HL-60 (cell line): ENCODE measurements at places on chromosomes 2 and 18.
A peak's percentile ranks its signal among the peaks of the same experiment; 100 is the strongest.

DNA sequence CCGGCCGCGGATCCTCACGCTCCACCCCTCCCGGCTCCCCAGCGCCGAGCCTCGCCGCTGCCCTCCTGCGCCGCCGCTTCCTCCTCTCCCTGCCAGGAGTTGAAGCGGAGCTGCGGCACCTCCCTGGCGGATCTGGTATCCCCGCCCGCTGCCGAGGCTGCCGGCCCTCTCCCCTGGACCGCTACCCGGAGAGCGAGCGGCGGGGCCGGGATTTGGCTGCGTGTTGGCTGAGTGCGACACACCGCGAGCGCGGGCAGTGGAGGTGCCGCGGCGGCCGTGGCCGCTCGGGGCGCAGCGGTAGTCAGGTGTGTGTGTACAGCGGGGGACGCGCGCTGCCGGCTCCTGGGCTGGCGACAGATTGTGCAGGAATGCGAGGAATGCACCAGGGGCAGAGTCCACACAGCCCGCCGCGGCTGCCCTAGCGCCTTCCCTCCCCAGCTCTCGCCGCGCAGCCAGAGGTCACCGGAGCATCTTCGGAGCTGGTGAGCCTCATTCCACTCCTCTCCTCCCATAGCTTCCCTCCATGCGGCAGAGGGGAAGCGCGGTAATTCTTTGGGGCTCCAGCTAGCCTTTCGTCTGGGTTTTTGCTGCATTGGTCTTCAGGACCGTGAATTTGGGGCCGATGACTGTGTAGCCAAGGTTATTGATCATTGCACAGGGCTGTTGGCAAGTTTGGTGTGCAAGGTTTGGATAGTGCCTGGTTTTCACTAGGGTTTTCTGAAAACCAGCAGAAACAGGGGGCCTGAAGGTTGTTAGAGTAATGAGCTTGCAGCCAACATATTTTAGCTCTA is 1.3 kb downstream of the PKP4 start:
- peak; percentile 54 for DNase-seq

DNA sequence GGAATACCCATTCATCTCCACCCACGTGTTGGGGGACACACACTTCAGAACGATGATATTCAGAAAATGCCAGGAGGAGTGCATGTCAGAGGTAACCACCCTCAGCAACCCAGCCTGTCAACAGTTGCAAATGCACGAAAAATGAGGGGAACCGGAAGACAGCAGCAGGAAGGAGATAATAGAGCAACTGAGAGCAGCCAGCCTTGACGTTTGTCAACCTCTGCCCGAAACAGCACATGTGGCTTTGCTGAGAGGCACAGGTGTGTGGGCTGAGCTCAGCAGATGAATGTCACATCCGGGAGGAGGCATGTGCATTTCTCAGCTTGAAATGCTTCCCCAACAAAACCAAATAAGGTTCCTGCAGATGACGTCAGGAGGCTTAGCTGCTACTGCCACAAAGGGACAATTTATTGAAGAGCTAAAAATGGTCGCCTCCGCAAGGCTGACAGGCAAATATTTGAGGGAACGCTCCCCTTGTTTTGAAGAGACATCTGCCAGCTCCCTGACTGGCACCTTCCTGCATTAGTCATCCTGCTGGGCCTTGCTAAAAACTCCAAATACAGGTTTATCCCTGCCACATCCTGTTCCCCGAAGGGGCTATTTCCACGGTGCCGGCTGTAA is 419.0 kb downstream of the NBAS start:
- peak; percentile 49 for DNase-seq

DNA sequence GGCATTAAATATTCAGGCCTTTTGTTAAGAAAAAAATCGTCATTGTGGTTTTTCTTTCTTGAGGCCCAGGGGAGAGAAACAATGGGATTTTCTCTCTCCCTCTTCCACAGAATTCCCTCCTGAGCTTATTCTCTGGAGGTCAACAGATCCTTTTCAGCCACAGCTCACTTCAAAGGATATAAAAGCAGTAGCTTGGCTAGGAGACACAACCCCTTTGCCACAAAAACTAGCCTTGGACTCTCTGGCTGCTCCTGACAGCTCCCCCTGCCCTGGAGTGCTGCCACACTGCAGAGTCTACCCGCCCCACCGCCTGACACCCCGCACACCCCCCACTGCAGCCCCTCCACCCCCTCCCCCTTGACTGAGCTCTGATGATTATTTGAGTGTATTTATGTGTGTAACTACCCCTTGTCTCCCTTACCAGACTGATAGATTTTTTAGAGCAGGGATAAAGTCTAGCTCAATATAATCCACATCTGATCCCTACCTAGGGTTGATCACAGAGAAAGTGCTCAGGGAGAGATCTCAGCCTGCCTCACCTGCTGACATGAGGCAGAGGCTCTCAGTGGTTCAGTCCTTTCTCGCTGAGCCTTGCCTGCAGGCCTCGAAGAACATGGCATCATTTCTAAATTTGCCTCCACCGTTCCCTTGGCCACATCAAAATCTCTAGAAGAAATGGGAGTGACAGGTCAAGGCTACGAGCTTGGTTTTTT is 132.2 kb upstream of the SP5 start:
- DNase-seq: no peak

DNA sequence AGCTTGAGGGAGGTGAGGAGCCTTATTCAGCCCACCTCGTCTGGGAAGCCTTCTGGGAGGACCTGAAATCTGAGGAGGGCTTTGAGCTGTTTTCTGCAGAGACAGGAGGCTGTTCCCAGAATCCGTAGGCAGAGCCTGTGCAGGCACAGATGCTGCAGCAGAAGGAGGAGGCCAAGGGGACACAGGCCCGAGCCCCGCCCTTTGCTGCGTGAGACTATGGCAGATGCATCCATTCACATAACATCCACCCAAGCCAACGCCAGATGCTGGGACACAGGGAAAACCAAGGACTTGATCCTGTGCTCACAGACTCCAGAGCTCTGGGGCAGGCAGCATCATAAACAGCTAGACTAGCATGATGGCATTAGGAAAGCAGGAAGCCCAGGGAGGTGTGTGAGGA is 98.2 kb downstream of the KCNF1 start:
- DNase-seq: no peak

GRCh38 chr2:53234548-53234903 is 533.1 kb upstream of the CHAC2 start:
- peak; percentile 8 for DNase-seq

DNA sequence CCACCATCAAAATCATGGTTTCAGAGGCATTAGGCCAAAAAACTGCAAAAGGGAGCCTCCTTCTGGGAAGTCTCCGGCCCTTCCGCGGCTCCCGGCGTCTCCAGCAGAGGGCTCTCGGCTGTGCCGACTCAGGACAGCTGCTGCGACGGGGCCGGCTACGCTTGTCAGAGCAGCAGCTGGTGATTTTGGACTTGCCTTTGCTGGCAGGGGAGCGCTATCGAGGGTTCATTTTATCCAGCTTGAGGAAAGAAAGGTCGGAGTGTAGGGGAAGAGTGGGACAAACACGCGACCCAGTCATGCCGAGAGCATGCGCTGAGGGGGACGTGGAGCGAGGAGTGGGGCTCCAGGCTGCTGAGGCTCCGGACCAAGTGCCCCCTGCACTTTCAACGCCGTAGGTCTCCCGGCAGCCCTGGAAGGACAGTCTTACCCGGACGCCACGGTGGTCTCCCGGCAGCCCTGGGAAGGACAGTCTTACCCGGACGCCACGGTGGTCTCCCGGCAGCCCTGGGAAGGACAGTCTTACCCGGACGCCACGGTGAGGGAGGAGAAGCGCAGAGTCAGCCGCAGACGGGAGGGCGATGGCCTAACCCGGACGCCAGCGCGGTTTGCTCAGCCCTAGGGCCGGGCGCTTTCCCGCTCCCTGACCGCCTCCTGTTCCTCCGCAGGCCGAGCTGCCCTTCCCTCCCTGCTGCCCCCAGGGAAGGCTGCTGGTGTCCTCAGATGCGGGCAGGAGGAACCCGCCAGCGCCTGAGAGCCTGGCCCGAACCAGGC is 21.7 kb downstream of the DDX18 start:
- no peak for DNase-seq

DNA sequence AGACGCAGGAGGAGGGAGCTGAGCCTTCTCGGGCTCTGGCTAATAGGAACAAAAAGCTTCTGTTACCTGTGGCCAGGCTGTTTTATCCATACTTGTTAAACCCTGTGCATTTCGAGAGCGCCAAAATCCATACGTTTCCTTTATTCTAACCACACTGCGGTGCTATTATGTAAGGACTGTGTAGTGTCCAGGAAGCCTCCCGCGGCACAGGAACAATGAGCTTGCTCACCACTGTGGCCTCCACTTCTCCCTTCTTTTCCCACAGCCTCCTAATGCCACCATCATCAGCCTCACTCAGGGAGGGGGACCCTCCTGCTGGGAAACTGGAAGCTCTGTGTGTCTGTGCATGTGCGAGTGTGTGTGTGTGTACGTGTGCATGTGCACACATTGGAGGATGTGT is 268.5 kb downstream of the HAUS1 start:
- DNase-seq: no peak

DNA sequence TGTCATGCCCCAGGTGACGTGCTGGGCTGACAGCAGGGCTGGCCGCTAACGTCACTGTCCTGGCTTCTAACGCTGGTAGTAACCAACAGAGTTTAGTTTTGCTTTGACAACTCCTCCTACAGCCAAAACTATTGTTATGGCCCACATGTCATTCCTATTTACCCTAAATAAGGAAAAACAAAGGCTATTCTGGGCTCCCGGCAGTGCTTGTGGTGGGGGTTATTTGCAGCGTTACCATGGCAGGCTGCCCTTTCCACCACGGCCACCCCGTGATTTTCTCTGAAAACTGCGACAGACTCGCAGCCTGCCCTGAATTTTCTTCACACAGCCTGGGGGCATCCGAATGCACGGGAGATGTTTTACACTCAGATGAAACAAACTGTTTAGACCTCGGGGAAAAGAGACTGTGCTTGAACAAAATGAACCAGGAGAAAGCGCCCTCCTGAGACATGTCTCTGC is 115.2 kb downstream of the FAM210A start:
- DNase-seq: no peak
